ENCODE measurements at places on chromosomes 7 and 10.

DNA sequence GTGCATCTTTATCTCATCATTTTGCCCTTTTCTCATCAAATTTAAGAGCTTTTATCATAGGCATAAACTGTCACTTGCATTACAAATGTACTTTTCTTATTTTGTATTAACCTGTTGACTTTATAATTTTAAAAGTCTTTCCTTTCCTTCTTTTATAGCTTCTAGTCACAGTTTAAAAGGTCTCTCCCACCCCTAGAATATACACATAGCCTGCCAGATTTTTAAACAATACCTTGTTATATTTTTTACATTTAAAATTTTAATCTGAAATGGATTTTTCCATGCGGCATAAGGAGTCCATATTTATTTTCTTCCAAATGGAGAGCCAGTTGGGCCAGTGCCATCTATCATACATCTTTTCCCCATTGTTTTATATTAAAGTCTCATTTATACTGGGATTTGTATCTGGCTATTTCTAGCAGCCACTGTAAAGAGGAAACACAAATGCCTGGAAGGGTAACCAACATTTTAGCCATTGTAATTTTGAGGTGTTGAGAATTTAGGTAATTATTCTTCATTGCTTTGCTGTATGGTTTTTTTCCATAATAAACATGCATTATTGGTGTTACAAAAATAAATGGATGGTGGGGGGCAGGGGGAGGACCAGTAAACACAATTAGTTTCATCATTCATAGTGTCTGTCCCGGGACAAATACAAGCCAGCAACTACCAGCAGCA, 92.8 kb downstream of the CCDC71L start:
- DNase-seq = no peak

- no peak for DNase-seq
Measured at GRCh38 chr7:13604178-13604577, 385.3 kb downstream of the ETV1 start.

DNA sequence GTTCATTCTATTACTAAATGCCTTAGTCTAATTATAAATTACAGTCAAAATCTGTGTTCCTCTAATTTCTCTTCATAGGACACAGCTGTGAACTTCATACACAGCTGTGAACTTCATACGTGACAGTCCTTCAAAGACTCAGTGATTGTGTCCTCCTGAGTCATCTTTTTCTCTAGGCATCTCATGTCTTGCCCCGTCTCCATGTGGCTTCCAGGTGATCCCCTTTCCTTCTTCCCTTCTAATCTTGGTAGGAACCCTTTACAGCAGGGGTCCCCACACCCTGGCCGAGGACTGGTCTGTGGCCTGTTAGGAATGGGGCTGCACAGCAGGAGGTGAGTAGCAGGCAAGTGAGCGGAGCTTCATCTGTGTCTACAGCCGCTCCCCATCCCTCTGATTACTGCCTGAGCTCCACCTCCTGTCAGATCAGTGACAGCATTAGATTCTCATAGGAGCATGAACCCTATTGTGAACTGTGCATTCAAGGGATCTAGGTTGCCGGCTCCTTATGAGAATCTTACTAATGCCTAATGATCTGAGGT, 14.0 kb upstream of the EIF5AL1 start:
- DNase-seq = no peak

GRCh38 chr7:106076537-106076936, 35.6 kb downstream of the SYPL1 start:
- DNase-seq = no peak

DNA sequence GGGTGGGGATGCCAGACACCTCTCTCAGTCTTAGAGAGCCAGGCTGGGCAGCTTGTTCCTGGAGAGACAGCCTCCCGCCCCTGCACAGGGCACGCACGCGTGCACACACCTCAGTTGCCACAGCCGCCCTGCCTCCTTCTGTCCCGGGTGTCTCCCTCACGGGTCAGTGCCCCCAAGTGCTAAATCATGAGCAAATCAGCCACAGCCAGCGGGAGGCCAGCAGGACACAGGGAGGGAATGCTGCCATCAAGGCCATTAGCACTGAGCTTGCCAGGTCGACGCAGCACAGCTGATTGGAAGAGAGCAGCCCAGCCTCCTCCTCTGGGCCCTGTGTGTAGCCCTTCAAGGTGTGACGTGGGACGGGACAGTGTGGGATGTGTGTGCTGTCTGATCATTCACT, 130.4 kb downstream of the CDH23 start:
- no peak for DNase-seq

DNA sequence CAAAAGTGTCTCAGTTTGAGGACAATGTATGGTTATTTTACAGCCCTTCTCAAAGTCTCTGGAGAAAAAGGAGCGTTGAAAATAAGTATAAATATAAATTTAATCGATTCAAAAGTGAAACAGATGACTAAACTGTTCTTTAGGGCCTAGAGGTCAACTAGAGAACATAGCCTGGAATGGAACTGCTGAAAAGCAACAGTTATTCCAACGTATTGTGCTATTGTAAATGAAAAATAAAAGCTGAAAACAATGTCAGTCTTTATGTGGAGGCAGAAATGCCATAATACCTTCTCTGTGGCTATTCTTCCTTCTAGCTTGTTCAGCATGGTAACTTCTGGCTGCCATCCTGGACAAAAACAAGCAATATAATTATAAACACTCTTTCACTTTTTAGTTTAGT, 362.5 kb downstream of the ARL4A start:
- no peak for DNase-seq

All from NCI-H2081 (cell line).